ENCODE measurements at places on chromosomes 6 and 20. TPM values are rescaled to one million over a fixed set of nuclear protein-coding genes. Genes with fewer than 3 reads are reported as not detected.

Gene HELZ2
- 3.5 TPM for total RNA-seq

- DNase-seq = no peak
- H3K4me1 ChIP-seq = peaks cover 7% of the 10 kb centered on the region
- H3K36me3 ChIP-seq = no peaks in the 10 kb centered on the region
Measured at GRCh38 chr6:43869079-43869710, 99.2 kb downstream of the VEGFA start.

Gene FAM110A
- total RNA-seq = 3.4 TPM

GRCh38 chr6:46500382-46500781 is 9.1 kb upstream of the RCAN2 start:
- no peak overlapping the region for H3K4me3 ChIP-seq
- peaks cover 12% of the 10 kb centered on the region for H3K4me1 ChIP-seq
- DNase-seq = no peak
- H3K36me3 ChIP-seq = no peaks in the 10 kb centered on the region
- H3K27ac ChIP-seq = no peak overlapping the region
- no peaks in the 10 kb centered on the region for H3K27me3 ChIP-seq

- H3K36me3 ChIP-seq = no peaks in the 10 kb centered on the region
- H3K27me3 ChIP-seq = no peaks in the 10 kb centered on the region
- no peak for DNase-seq
- peaks cover 4% of the 10 kb centered on the region for H3K4me1 ChIP-seq
Measured at GRCh38 chr6:113651920-113652319, 205.2 kb upstream of the MARCKS start.

DNA sequence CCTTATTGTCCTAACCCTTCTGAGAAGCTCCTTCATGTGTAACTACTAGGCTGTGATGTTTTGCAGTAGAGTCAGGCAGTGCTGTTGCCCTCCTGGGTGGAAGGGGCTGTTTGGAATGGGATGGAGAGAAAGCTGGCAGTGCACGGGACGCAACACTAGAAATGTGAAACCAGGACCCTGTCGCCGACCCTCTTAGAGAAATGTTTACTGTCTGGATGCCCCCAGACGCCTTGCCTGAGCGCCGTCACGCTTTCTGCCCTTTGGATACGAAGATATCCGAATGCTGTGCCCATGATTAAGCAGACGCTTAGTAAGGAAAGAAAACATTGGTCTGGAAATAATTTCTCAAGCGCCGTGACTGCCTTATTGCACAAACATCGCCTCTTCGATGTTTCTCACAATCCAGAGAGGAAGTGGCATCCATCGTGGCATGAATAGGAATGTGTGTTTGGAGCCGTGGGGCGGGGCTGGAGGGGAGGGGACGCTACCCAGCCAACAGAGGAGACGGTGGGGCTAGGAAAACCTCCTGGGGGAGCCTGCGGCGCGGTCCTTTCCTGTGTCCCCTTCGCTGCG is 661 bp upstream of the PPP1R14C start:
- H3K36me3 ChIP-seq = no peaks in the 10 kb centered on the region
- H3K27ac ChIP-seq = peak overlapping the region; percentile 88
- peak overlapping the region; percentile 81 for H3K4me3 ChIP-seq
- H3K4me1 ChIP-seq = peaks cover 9% of the 10 kb centered on the region
- DNase-seq = no peak

DNA sequence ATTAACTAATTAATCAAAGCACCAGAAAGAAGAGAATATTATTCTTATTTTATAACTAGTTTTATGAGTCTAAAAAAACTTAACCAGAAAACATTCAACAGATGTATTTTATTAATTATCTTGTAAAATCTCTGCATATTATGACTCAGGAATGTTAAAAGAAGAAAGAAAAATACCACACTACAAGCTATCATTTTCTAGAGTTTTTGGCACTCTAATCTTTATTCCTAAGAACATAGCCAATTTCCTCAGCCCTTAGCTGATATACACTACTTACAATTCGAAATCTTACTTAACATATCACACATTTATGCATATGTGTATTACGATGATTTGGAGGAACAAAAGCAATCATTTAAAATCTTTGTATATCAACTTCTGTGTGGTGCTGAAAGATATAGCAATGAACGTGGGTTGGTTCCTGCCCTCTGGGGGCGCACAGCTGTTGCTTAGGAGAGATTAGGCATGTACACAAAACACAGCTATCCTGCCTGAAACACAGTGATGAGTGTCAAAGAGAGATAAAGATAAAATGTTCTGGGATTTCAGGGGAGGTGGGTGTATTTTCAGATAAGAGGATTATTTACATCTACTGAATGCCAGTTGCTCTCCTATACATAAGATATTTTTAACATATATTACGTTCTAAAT is 404.5 kb downstream of the SYNE1 start:
- H3K4me3 ChIP-seq = no peak overlapping the region
- DNase-seq = no peak
- peaks cover 4% of the 10 kb centered on the region for H3K36me3 ChIP-seq
- H3K27me3 ChIP-seq = no peaks in the 10 kb centered on the region
- no peaks in the 10 kb centered on the region for H3K4me1 ChIP-seq

GRCh38 chr6:147154454-147154853 is 49.8 kb upstream of the STXBP5 start:
- no peak overlapping the region for H3K4me3 ChIP-seq
- H3K27ac ChIP-seq = no peak overlapping the region
- H3K36me3 ChIP-seq = no peaks in the 10 kb centered on the region
- H3K4me1 ChIP-seq = no peaks in the 10 kb centered on the region

- no peaks in the 10 kb centered on the region for H3K27me3 ChIP-seq
- DNase-seq = no peak
- no peak overlapping the region for H3K4me3 ChIP-seq
- no peaks in the 10 kb centered on the region for H3K36me3 ChIP-seq
- H3K4me1 ChIP-seq = no peaks in the 10 kb centered on the region
- no peak overlapping the region for H3K27ac ChIP-seq
Measured at GRCh38 chr6:56388415-56388755, 141.0 kb upstream of the COL21A1 start.

DNA sequence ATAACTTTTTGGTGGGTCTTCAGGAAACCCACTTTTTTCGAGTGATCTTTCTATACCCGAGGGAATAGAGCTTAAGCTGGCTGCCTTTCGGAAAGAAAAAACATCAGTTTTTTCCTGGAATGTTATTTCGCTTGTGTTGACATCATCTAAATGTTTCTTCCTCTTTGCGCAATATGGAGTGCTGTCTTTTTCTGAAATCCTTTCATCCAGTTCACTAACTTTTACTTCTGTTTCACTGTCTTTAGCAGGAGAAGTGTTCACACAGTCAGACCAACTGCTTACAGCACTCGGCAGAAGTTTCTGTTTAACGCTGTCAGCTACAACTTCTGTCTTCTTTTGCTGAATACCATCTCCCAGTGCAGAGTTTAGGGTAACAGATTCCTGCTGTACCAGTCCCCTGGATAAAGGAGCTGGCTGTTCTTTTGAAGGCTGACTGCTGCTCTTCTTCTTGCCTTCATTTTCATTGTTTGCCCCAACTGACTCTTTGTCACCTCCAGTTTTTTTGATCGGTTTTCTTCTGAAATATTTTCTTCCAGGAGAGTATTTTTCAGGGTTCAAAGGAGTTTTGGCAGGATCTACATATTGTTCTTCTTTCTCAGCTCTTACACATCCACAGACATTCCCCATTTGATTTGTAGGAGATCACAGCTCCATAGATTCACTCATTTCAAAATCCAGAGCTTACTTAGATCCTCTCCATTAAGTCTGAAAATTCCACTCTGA is 50.0 kb upstream of the DST start:
- peak overlapping the region; percentile 91 for H3K27ac ChIP-seq
- peaks cover 40% of the 10 kb centered on the region for H3K4me1 ChIP-seq
- DNase-seq = no peak
- H3K27me3 ChIP-seq = no peaks in the 10 kb centered on the region

DNA sequence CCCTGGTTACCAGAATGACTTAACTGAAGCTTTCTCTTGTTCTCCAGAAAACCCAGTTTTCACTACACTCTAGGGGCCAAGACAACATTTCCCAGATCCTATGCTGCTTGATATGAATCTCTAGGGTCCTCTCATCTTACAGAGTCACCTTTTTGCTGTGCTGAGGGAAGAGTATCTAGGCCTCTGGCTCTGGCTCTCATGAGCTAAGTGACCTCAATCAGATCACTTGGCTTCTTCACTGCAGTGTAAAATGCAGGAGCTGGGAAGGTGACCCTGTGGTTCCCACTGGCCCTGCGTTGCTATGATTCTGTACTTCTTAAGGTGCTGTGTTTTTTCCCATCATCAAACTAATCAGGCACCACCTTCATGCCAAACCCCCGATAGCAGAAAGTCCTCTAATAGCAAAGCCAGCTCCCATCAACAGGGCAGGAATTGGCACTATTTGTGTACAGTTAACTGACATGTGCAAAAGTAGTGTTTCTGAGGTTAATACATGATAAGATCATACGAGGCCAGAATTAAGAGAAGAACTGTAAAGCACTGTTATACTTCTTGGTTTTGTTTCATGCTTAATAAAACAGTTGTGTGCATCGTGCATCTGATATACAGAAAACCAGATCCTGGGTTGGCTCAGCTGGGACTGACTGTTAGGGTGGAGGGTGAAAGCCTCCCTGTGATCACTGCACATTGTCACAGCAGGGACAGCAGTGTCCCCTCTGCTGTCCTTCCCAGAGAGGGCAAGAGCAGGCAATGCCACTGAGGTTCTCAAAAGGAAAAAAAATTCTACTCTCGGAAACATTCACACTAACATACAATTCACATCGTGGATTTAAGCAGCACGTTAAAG is 46.7 kb downstream of the CNKSR3 start:
- H3K4me1 ChIP-seq = no peaks in the 10 kb centered on the region
- H3K4me3 ChIP-seq = no peak overlapping the region

Gene NFATC2
- total RNA-seq = 2.0 TPM

Gene IL17A
- total RNA-seq = not detected

DNA sequence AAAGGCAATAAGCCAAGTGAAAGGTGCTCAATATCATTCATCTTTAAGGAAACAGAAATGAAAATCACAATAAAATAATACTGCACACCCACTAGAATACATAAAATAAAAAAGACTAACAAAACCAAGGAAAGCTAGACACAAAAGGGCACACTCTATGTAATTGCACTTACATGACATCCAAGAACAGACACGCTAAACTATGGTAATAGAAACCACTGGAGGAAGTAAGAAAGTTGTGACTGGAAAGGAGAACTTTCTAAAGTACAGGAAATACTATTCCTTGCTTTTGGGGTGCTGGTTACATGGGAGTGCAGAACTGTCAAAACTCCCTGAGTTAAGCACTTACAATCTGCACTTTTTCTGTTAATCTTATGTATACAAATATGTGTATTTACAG is 253.7 kb upstream of the RUNX2 start:
- H3K27me3 ChIP-seq = no peaks in the 10 kb centered on the region
- no peaks in the 10 kb centered on the region for H3K36me3 ChIP-seq
- DNase-seq = no peak
- H3K27ac ChIP-seq = no peak overlapping the region
- no peaks in the 10 kb centered on the region for H3K4me1 ChIP-seq

DNA sequence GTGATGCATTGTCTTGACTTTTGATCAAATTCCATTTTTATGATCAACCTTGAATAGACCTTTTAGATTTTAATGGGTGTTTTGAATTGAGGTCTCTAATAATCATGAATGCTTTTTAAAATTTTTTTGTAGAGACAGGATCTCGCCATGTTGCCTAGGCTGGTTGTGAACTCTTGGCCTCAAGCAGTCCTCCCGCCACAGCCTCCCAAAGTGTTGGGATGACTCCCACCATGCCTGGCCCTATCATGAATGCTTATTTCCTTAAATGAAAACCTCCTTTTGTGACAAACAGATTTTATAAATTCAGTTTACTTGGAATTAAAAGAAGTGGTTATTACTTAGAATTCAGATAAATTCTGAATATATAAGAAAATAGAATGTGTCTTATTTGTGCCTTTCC is 60.2 kb upstream of the KIF25 start:
- peak overlapping the region; percentile 53 for H3K27ac ChIP-seq
- DNase-seq = no peak
- H3K36me3 ChIP-seq = no peaks in the 10 kb centered on the region
- no peaks in the 10 kb centered on the region for H3K27me3 ChIP-seq
- H3K4me3 ChIP-seq = peak overlapping the region; percentile 51
- peaks cover 8% of the 10 kb centered on the region for H3K4me1 ChIP-seq

DNA sequence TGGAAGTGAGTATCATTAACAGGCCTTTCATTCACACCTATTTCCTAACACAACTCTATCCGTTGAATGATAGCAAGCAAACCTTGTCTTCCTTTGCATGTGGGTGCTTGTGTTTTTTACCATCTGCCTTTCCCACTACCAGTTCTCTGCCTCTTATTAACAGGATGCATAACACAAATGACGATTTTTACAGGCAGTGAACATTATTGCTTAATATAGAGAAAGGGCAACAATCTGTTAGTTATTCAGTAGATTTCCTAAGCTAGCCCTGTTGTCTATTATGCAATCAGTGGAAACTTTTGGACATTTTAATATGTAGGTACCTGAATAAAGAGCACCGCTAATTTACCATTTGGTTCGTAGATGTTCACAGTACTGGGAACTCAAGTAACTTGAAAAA is 348.8 kb upstream of the PLCB4 start:
- H3K4me3 ChIP-seq = no peak overlapping the region
- DNase-seq = no peak
- H3K36me3 ChIP-seq = no peaks in the 10 kb centered on the region
- H3K27me3 ChIP-seq = no peaks in the 10 kb centered on the region
- H3K4me1 ChIP-seq = no peaks in the 10 kb centered on the region
- no peak overlapping the region for H3K27ac ChIP-seq

Gene BCAS1
- total RNA-seq = 0.17 TPM

Gene B3GAT2
- not detected for total RNA-seq

- H3K27me3 ChIP-seq = no peaks in the 10 kb centered on the region
- no peak overlapping the region for H3K4me3 ChIP-seq
- H3K36me3 ChIP-seq = no peaks in the 10 kb centered on the region
Measured at GRCh38 chr6:54307439-54307910, 766 bp upstream of the TINAG start.

DNA sequence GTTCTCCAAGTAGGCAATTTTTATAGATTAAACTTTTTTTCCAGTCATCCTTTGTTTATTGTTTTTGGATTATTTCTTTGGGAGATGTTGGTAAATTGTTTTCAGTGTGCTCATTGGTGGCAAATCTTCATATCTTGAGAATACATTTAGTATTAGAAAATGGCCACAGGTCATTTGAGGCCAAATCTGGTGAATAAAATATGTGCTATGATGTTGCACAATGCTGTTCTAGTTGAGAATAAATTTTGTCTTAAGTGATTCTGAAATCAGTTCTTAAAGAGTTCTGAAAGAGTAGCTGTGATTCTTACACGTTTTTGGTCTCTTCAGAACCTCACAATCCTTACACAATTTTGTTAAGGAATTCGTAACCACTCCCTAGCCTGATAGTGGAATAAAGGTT is 20.1 kb downstream of the CDKAL1 start:
- H3K4me1 ChIP-seq = peaks cover 8% of the 10 kb centered on the region
- H3K36me3 ChIP-seq = peaks cover 3% of the 10 kb centered on the region
- no peak overlapping the region for H3K4me3 ChIP-seq
- H3K27ac ChIP-seq = no peak overlapping the region
- no peak for DNase-seq
- no peaks in the 10 kb centered on the region for H3K27me3 ChIP-seq

Measured in psoas muscle (tissue), 8 donors.